ENCODE measurements at places on chromosomes 6 and 20.

GRCh38 chr6:38505826-38506225 is 133.9 kb downstream of the BTBD9 start:
- no peak for DNase-seq

GRCh38 chr6:142842418-142843261 is 102.3 kb downstream of the HIVEP2 start:
- no peak for DNase-seq

- DNase-seq: no peak
Observed at GRCh38 chr6:32114796-32115195, 5.7 kb upstream of the TNXB start.

GRCh38 chr6:23316931-23317330 is 747.6 kb downstream of the HDGFL1 start:
- DNase-seq: no peak

GRCh38 chr20:42530191-42530590 is 659.5 kb downstream of the PTPRT start:
- DNase-seq: no peak

DNA sequence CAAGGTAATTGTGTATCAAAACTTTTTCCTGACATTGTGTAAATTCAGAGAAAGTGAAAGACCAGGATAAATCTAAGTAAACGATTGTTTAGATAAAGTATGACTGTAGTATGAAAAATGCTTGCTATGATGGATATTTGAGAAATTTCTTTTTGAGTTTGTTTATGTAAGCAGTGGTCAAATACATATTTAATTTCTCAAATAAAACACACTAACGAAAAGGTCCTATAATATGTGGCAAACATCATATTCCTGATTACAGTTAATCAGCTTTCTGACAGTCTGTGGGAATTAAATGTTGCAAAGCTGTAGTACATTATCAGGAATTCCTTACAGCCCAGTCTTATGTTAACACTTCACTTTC is 636.9 kb downstream of the MMUT start:
- no peak for DNase-seq

GRCh38 chr20:49388744-49389143 is 93.7 kb downstream of the KCNB1 start:
- DNase-seq: no peak

- DNase-seq: no peak
Observed at GRCh38 chr20:62347445-62347844, 19.7 kb downstream of the LAMA5 start.

DNA sequence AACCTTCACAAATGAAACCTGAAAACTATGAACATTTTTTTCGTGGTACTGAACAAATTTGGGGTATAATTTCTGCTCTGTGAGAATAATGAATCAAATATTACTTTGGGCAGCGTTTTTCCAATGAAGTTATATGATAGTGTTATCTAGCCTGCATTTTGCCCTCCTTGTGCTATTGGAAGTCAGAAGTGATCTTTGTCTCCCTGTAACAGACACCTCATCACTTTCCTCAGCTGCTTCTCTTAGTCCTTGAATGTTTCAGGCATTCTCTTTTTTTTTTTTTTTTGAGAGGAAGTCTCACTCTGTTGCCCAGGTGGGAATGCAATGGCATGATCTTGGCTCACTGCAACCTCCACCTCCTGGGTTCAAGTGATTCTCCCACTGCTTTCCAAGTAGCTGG is 10.2 kb downstream of the DDX27 start:
- no peak for DNase-seq

DNA sequence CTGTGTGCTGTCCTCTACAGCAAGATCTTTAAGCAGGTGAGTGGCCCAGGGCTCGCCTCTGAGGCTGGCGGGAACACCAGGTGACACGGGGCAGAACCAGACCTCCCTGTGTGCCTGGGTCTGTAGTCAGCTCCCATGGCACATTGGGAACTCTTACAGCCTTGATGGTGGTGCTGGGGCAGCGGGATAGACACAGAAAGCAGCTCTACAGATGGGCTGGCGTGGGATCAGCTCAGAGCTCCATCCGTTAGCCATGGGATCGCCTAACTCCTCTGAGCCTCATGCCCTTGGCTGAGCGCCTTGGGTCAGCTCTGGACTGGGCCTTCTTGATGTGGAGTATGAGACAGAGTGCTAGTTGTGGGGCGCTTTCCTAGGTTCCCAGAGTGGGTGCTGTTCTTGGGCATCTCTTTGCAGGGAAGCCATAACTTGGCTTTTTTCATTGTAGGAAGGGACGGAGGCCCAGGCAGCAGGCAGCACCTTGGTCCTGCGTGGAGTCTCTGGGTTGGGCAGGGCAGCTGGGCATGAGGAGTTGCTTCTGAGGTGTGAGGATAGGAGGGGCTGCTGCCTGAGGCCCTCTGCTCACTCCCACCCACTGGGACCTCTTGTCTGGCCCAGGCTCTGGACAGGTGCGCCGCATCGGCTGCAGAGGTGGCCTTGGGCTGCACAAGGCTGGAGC is 51.3 kb downstream of the EFCAB8 start:
- no peak for DNase-seq

GRCh38 chr6:114382406-114382805 is 39.6 kb upstream of the HS3ST5 start:
- no peak for DNase-seq

DNA sequence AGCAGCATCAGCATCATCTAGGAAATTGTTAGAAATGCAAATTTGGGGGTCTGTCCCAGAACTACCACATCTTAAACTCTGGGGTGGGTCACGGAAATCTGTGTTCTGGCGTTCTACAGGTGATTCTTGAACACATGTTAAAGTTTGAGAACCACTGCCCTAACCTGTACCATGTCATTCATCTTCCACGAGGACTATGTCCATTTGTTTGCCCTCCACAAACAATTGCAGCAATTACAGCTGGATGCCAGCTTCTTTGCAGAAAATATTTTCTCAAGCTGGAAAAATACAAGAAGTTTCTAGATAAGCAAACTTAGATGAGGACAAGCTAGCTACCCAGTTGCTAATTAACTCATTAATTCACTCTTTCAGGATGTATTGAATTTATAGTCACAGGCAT is 54.1 kb downstream of the MAFB start:
- no peak for DNase-seq

- DNase-seq: no peak
Observed at GRCh38 chr20:10004900-10005299, 29.9 kb upstream of the ANKEF1 start.

DNA sequence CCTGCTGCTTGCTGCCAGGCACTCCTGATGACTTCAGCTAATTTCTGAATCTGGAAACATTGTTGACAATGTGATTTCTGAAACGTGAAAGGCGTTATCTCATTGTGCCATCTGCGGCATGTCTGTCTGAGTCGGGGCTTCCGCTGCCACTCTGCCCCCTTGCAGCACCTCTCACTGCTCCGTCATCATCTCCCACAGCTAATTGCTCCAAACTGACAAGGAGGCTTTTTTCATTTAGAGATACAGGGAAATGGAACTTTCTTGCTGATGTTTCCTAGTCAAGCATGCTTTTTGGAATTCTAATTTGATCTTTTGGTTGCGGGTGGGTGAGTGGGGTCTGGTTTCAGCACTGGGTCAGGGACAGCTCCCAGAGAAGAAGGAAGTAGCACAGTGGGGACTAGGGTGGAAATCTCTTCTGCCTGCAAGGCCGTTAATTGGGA is 233.5 kb downstream of the DHX35 start:
- no peak for DNase-seq

GRCh38 chr6:52523378-52524142 is 53.3 kb downstream of the TRAM2 start:
- no peak for DNase-seq

DNA sequence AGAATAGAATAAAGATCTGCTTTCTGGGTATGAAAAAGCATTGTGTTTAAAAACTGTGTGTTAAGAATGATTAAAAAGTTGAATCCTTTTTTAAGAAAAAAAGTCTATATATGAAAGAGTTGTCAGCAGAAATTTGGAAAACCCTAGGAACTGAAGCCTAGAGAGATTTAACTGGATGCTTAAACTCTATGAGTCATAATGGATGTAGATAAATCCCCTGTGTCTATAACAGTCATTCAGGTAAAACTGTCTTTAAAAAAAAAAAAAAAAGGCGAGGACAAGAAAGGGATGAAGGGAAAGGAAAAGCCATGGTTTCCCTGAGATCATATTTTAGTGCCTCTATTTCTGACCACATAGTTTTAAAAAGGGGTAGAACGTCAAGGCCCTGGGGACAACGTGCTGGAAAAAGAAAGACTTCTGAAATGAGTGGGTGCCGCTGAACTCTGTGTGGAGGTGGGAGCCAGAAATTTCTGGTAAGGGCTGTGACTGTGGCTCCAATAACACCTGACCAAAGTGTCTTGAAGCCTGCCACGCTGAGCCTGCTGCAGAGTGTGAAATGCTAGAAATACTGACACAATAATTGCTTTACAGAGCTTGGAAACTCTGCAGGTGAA is 302.6 kb upstream of the ARID1B start:
- DNase-seq: no peak

DNA sequence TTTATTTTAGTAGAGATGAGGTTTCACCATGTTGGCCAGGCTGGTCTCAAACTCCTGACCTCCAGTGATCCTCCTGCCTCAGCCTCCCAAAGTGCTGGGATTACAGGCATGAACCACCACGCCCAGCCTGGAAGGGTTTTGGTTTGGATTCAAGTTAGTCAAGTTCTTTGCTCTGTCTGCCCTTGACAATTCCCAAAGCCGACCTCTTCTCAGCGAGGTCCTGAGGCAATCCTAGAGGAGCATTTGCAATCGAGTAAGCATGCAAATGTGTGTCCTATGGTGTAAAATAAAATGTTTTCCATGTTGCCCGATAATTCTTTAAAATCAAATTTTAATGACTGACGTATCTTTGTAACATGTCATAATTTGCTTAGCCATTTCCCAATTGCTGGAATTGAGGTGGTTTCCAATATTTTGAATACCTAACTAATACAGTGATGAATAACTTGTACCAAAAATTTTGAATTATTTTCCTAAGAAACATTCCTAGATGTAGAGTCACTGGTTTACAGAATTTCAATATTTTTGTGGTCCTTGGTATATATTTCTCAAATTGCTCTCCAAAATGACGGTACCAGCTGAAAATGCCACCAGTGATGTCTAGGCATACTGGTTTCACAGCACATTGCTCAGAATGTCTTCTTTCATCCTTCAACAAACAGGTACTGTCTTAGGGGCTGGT is 38.7 kb downstream of the GTF2H5 start:
- no peak for DNase-seq

GRCh38 chr6:13712599-13712898 is 914 bp upstream of the RANBP9 start:
- DNase-seq: no peak

DNA sequence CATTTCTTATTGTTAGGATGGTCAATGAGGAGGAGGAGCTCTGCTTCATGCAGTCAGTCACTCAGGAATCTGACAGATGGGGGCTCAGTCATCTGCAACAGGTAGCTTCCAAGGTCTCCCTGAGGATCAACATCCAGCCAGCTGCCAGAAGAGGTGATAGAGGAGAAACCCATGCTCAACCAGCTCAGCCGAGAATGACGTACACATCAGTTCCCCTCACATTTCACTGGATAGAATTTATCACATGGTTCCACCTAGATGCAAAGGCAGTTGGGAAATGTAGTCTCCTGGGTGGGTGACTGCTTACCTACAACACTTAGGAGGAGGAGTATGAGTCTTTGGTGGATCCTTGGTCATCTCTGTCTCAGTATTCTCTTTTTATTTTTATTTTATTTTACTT is 144.5 kb downstream of the CEBPB start:
- DNase-seq: no peak

- DNase-seq: no peak
Observed at GRCh38 chr6:10418361-10418861, 3.5 kb upstream of the TFAP2A start.
